ENCODE measurements at places on chromosomes 2 and 18.

DNA sequence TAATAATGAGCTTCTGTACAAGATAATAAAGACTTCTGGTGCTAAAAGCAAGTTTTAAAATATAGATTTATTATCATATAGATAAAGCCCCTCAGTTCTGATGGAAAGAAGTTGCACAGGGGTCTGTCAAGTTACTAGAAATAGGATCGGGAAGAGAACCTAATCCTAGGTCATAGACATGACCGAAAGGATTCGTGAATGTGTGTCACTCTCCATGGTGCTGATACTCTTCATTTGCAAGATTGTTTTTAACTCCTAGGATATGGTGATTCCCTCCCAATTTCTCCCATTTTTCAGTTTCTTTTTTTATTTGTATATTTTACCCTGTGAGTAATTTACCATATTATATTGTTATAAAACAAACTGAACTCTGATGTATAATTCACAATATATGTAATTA lies 58.9 kb upstream of the CTNNA2 start:
- DNase-seq: no peak

DNA sequence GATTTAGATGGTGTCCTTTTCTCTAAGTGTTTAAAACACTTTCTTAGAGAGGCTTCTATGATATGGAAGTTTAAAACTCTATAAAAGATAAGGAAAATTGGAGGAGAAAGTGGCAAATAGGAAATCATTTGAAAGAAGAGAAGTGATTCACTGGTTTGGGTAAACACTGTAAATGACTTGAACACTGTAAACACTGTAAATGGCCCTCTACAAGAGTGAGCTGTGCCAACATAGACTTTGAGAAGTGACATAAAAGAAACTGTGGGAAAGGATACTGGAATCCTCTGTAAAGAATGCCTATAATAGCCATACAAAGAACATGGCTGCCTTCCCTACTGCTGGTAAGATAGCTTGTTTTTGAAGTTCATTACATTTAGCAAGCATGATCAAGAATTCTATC lies 210.9 kb upstream of the SIX3 start:
- DNase-seq: no peak

GRCh38 chr2:187890690-187891089 lies 336.5 kb upstream of the TFPI start:
- DNase-seq: no peak

GRCh38 chr18:47830772-47831171 lies 99.7 kb downstream of the SMAD2 start:
- no peak for DNase-seq

DNA sequence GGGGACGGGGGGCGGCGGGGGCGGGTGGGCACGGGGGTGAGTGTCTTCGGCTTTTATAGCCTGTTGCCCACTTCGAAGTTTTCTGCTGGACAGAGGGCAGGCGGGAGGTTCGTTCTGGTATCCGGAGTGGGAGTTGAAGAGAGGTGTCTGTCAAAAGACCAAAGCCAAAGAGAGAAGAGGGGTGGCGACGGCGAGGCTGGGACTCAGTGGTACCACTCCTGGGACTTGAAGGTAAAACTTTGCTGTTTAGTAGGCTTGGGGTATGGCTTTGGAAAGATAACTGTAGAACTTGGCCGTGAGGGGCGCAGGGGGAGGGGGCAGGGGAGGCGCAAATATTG lies 215.8 kb upstream of the DTNA start:
- DNase-seq: no peak

GRCh38 chr2:225487878-225488416 lies 88.4 kb downstream of the NYAP2 start:
- no peak for DNase-seq

- no peak for DNase-seq
These were observed 158.6 kb upstream of the RAB6C start for GRCh38 chr2:129820908-129821307.

DNA sequence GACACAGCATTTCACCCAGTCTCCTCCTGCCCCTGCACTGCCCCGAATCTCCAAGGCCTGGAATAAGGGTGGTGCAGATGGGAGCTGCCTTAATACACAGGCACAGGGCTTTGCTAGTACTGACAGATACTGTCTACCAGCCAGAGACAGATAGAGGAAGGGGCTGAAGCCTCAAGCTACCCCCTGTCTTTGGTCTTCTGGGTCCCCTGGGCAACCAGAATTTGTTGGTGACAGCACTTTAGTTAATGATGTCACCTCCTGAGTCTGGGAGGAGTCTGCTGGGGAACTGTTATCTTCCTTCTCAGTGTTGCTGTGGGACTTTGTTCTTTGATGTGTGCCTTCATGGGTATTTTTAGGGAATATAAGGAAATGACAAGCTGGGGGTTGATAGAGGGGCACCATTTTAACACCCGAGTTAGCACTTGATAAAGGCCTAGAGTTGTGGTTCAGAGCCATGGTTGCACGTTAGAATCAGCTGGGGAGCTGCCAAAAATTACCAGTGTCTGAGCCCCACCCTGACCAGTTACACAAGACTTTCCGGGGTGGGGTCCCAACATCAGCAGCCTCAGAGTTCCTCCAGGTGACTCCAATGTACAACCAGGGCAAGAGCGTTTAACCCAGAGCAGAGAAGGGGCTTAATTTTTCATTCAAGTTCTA lies 136.8 kb downstream of the SMAD7 start:
- no peak for DNase-seq

DNA sequence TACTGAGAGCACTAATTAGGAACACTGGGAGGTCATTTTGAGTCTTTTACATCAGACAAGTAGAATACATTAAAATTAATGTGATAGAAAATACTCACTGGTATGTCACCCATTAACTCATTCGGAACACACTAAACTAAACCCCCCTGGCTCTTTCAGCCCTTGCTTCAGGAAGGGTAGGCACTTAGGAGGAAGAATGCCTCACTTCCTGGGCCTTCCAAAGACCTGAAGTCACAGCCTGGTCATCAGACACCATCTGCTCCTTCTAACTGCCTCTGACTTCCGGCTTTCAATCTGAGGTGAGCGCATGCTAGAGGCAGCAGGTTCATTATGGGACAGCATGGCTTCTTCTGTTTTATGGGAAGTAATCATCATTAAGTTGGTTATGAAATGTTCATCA lies 451.4 kb downstream of the PID1 start:
- no peak for DNase-seq

GRCh38 chr2:38622210-38622609 lies 19.5 kb upstream of the HNRNPLL start:
- no peak for DNase-seq

GRCh38 chr2:191327484-191327883 lies 82.3 kb downstream of the MYO1B start:
- DNase-seq: no peak

All from NCI-H524 (cell line).